ENCODE measurements at places on chromosomes 6 and 20.

DNA sequence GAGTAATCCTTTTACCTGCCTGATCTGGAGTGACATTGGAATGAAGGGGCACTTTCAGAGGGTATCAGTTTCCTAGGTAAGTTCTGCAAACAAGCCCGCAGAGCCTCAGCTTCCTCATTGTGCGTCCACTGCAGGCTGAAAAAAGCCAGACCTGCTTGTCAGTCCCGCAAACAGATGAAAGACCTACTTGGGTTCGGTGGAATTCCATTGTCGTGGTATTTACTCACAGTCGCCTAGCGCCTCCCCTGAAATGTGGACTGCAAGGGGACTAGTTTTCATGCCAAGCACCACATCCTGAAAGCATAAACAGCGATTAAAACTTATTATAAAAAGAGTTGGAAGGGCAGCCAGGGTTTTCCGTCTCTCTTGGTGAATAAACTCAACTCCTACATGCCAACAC is 121.5 kb downstream of the PAX1 start:
- no peak for DNase-seq

DNA sequence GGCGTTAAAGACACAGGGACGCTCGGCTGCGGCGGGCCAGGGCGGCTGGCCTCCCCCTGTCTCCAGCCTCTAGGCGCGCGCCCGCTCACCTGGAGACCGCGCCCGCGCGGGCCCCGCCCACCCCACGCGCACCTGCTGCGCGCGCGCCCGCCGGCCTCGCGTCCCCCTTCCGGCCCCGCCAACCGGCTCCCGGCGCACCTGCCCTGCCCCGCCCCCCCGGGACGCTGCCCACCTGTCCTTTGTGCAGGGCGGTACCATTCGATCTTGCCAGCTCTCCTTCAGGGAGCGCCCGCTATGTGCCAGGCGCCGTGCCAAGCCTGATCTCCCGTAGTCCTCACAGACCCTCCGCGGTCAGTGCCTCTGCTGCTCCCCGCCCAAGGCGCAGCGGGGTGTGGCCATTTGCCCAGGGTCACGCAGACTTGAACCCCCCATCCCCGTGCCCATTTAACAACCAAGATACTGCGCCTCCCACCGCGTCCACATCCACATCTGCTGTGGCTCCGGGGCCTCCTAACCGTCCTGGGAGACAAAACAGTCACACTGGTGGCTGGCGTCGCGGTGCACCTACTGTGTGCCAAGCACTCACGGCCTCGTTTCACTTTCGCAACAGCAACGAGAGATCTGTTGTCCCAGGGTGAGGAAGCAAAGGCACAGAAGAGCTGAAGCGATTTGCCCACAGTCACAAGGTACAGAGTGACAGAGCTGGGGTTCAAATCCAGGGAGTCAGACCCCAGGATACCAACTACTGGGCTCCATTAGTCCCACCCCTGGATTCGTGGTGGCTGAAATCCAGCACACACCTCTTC is 48.1 kb downstream of the NOL4L start:
- no peak for DNase-seq

DNA sequence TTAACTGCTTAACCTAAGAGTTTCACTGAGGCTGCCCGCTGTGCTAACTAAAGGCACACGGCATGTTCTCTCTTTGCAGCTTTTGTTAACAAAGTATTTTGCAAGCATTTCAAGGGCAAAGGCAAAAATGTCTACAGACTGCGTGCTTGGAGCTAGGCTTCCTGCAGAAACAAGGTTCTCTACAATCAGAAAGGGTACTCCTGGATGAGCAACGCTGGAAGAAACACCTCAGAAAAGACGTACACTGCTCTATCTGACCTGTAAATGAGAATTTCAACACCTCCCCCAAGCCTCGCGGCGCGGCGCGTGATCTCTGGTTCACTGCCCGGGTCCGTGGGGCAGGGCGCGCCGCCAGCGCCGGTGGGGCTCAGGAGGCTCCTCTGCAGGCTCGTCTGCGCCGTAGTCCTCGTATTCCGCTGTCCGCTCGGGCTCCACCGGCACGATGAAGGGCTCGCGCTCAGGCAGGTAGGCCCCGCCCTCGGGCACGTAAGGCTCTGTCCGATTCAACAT is 120.9 kb downstream of the COL12A1 start:
- DNase-seq: no peak

DNA sequence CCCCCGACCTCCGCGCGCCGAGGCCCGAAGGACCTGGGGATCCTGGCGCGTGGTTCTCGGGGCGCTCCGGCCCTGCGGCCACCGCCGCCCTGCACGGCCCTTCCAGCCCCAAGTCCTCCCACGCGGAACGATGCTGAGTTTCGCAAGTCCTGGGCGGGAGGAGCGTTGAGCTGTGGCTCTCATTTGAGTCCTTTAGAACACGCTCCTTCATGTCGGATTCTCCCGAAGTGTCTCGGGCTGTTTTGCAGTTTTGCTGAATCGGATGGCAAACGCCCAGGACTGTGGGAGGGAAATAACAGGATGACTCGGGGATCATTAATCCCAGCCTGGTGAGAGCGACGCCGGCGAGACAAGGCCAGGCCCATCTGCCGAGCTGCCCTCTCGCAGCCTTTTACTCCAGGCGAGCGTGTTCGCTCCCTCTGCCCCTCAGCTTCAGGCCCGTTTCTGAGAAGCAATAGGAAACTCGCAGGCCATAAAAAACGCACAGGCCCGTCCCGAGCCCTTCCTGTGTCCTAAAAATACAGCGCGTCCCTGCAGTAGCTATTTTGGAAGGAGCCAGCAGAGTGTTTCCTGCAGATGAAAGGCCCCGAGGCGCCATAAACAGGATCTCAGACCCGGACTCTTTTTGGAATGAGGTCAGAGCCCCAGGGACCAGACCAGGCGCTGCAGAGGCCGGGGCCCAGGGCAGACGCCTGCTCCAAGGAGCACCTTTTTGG is 153.5 kb downstream of the DLL1 start:
- no peak for DNase-seq

DNA sequence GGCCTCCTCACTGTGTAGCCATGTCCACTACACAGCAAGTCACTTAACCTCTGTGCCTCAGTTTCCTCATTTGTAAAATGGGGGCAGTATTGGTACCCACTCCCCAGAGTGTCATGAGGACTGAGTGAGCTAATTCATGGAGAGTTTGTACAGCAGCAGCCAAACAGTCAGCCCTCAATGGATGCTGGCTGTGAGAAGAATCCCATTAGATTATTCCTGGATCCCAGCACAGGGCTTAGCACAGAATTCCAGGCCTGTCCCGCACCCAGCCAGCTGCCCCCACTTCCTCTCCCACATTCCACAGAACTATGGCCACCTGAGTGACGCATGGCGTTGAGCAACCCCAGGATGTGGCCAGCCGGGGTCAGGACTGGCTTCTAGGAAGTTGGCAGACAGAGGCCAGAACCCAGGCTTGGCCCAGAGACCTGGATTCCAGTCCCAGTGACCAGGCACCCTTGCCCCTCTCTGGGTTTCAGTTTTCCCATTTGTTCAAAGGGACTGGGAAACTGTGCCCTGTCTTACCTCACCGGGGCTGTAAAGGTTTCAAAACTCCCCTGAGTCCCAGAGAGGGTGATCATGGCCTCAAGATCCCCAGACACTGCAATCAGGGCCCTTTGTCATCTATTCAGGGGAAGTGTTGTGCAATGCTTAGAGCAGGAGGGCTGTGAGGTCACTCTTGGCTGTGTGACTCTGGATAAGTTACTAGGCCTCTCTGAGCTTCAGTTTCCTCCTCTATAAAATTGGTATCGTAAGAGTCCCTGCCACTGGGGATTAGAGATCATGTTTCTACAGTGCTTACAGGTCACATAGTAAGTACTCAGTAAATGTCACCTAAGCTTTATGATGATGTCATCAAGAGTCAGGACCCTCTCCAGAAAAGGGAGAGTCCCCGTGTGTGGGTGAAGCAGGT is 3.0 kb upstream of the TGM2 start:
- no peak for DNase-seq

GRCh38 chr20:53635221-53635620 is 41.6 kb upstream of the ZNF217 start:
- DNase-seq: no peak

GRCh38 chr6:137031122-137031521 is 13.6 kb downstream of the IL20RA start:
- no peak for DNase-seq

- no peak for DNase-seq
Measured at GRCh38 chr6:121439475-121439874, 4.0 kb downstream of the GJA1 start.

GRCh38 chr6:159700970-159701369 is 7.9 kb upstream of the SOD2 start:
- DNase-seq: no peak

- no peak for DNase-seq
Measured at GRCh38 chr6:111607279-111607678, 1.6 kb upstream of the TRAF3IP2 start.

GRCh38 chr6:13526727-13527670 is 39.6 kb upstream of the GFOD1 start:
- DNase-seq: peak; percentile 91

DNA sequence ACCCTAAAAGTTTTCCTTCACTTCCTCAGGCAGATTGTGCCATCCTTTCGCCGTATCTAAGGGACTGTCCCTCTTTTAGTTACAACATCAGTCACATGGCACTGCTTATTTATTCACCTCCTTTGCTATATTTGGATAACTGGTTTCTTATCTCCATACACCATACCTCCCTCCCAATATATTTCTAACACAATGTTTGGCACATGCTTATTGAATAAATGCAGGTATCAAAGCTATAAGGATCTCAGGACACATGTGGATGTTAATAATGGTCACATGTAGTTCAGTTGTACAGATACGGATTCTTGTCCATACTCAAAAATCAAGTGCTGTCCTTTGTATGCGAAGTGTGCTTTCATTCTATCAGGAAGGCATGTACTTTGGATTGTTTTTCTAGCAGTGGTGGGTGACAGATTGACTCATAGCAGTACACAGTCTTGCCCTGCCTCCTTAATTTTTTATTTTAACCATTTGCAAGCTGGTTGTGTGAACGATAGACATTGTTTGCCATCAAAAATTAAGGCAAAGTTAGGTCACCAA is 407.1 kb upstream of the RUNX2 start:
- DNase-seq: no peak

GRCh38 chr20:18272451-18272850 is 15.9 kb upstream of the ZNF133 start:
- no peak for DNase-seq

- no peak for DNase-seq
Measured at GRCh38 chr6:51842804-51843378, 244.5 kb downstream of the PKHD1 start.

- no peak for DNase-seq
Measured at GRCh38 chr6:24145690-24146131, 19.7 kb downstream of the NRSN1 start.

- no peak for DNase-seq
Measured at GRCh38 chr20:37385659-37386504, 39.9 kb downstream of the SRC start.

- DNase-seq: no peak
Measured at GRCh38 chr6:170288852-170289179, 2.1 kb downstream of the DLL1 start.

- no peak for DNase-seq
Measured at GRCh38 chr6:131914234-131914633, 36.9 kb downstream of the CCN2 start.

GRCh38 chr6:73932866-73933265 is 236.9 kb downstream of the CD109 start:
- peak; percentile 52 for DNase-seq

DNA sequence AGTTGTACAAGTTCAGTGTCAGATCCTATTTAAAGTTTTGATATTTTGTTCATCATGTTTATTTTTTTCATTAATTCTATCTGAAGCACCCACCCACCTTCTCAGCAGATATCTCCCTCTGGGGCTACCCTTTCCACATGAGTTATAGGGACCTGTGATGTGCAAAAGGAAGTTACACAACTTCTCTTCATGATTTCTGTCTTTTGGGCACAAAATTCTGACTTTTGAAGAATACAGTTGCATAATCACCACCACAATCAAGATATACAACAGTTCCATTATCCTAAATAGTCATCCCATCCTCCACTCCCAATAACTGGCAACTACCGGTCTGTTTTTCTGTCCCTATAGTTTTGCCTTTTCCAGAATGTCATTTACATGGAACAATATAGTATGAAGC is 13.8 kb upstream of the FUCA2 start:
- no peak for DNase-seq

DNA sequence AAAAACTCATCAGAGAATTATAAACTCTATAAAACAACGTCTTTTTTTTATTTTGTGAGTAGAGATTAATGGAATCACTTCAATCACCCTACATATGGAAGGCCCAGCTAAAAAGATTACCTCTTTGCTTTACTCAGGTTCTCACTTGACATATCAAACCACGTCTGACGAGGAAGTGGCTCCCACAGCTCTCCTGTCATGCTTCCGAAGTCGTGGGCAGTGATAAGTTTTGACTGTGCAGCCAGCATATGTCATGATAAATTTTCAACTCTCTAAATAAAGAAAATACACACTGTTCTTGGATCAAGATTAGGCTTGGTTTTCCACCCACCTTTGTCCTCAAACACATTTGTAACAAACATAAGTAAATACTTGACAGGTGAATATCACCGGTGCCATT is 279.5 kb upstream of the RNF217 start:
- no peak for DNase-seq

- DNase-seq: no peak
Measured at GRCh38 chr6:158760618-158761250, 58.4 kb downstream of the EZR start.

- DNase-seq: no peak
Measured at GRCh38 chr6:117477988-117478852, 4.3 kb upstream of the DCBLD1 start.

DNA sequence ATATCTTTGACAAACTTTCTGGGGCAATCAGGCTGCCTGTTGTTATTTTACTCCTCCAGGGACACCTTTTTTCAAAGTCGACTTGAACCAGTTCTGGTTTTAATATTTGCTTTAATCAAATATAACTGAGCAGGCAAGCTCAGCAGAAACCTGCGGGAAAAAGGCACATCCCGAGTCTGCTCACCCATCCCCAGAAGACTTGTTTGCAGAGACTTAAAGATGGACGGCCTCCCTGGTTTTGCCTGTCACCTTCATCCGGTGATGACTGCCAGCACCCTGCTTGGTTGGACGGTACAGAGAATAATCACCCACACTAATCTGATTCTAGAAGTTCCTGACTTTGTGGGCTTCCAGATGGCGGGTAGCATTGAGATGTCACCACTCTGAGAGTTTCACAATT is 36.8 kb downstream of the PPP1R3G start:
- no peak for DNase-seq

GRCh38 chr20:50306478-50307423 is 116.1 kb downstream of the CEBPB start:
- DNase-seq: no peak

GRCh38 chr6:116450769-116451740 is 10.1 kb upstream of the CALHM6 start:
- no peak for DNase-seq

DNA sequence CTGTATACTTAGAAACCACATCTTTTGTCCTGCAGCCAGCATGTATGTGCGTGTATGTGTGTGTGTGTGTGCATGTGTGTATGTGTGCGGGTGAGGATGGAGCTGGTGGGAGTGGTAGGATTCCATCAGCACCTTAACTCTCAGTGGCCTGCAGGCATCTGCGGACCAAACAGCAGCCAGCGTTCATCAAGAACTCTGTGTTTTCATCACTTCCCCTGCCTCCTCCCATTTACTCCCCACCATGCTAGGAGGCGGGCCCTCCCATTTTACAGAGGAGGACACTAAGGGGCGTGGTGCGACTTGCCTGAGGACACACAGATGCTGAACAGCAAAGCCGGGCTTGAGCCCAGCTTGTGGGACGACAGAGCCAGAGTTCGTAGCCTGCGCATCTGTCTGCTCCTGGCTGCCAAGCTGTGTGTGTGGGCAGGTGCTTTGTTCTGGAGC is 8.9 kb downstream of the VSTM2L start:
- peak; percentile 49 for DNase-seq

GRCh38 chr6:138891255-138891986 is 95.5 kb downstream of the ECT2L start:
- no peak for DNase-seq

Data from DMS 273 treated with DMSO at 0.1 percent for 48 hours (cell line).